ENCODE measurements at places on chromosomes 11 and 22. TPM values are rescaled to one million over a fixed set of nuclear protein-coding genes. Genes with fewer than 3 reads are reported as not detected.

DNA sequence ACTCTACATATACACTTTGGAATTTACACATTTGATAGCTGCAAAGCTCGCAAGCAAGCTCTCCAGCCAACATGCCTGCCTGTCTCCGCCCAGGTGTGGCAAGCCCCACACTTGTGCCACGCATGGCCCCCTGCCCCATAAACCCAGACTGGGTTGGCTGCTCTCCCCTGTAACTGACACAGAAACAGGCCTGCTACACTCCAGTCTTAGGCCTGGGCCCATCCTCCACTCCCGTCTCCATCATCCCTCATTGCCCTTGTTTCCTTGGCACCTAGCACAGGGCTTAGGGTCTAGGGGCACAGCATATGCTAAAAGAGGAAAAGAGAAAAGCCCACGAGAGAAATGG, 41.4 kb downstream of the PACSIN2 start:
- no peak for DNase-seq

The CHST1 gene
- polyA plus RNA-seq, result 3.3 TPM

The LDHAL6A gene
- not detected for polyA plus RNA-seq

The OR2AG2 gene
- 0.28 TPM for polyA plus RNA-seq

- no peak for DNase-seq
These were observed 95.6 kb downstream of the AMBRA1 start for GRCh38 chr11:46498179-46498578.

GRCh38 chr11:15119826-15120225, 5.1 kb downstream of the INSC start:
- no peak for DNase-seq

The GSTT2 gene
- 5.1 TPM for polyA plus RNA-seq

The P2RY6 gene
- not detected for polyA plus RNA-seq

DNA sequence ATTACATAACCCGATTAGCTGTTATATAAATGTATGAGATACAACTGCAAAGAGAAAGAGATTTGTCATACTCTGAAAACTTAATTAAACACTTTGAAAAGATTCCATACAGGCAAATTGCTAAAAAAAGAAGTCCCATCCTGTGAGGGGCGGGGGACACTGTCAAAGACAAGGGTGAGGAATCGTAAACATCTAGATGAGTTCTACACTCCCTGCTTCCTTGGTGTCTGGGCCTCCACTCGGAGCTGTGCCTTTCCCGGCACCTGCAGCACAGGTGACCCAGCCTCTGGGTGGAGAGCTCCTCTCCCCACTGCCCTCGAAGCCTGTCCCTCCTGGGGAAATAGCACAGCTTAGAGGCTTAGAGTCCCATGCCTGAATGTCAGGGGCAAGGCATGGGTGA, 69.2 kb upstream of the CRYBB3 start:
- no peak for DNase-seq

DNA sequence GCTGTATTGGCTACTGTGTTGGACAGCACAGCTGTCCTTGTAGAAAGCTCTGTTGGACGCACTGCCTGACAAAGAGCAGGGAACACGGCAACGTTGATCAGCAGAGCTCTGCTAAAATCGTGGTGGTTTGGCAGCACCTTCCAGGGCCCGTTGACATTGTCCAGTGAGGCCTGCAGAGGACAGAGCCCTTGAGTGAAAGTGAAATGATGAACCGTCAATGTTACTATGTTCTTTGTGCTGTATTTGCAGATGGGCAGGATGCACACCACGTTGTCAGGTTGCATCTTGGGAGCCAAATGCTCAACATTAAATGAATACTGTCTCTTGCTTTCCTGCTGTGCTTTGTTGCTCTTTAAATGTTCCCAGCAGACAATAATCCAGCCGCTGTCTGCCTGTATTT, 69.7 kb downstream of the NELL1 start:
- DNase-seq, result no peak

DNA sequence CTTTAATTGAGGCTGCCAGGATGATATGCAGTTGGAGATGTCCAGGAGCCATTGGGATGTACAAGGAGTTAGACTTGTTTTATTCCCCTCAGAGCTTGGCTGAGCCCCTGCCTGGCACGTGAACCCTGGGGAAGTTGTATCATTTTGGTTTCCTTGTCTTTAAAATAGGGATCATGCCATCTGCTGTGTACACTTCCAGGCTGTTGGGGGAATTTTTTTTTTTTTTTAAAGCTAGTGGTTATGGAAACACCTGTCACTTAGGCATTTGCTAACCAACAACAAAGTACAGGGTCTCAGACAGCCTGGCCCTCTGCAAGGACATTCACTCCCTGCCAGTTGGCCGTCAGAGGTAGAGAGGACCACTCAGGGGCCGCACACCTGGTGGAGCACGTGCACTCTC, 8.5 kb upstream of the RAB1B start:
- no peak for DNase-seq

- DNase-seq, result no peak
These were observed 34.4 kb downstream of the HIRA start for GRCh38 chr22:19396934-19397733.

DNA sequence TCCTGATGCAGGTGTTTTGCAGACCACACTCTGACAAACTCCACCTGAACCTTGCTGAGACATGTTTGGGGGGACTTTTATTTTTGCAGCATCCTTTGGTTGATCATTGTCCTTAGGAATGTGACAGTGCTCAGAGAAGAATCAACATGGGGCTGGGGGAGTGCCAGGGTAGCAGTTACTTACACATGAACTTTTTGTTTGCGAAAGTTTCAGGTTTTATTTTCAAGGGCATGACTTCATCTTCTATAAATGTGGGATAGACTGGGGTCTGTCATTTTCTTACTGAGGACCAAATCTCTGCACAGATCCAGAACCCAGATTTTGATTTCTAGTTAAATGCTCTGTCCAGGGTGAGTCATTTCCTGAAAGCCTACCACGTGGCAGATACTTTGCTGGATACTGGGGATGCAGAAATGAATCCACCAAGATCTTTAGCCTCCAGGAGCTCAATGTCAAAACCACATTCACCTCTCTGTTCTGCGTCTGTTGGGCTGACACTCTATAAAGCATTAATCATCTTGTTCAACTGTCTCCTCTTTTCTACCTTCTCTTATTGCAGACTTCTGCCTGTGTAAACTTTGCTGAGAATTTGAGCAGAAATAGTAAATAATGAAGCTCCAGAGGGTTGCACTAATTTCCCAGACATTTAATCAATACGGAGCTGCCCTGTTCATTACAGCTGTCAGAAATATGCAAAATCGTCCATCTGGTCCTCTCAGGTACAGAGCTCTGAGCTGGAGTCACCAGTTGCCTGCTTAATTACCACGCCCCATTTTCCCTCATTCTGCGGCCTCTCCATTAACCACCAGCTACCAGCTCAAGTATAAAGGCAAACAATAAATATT, 387.9 kb downstream of the MIAT start:
- no peak for DNase-seq
